Activated naive CD4-positive, alpha-beta T cell treated with anti-CD3 and anti-CD28 coated beads, Interleukin-2, amount 50 U/mL, for 72 hours (primary cell): ENCODE measurements at places on chromosomes 5 and 9.

GRCh38 chr5:118185018-118185417 is 803.3 kb downstream of the DTWD2 start:
- no peak for DNase-seq

GRCh38 chr9:120434532-120434931 is 145.4 kb downstream of the CDK5RAP2 start:
- no peak for DNase-seq

- no peak for DNase-seq
These were observed 211.0 kb upstream of the PANK3 start for GRCh38 chr5:168790002-168790635.

DNA sequence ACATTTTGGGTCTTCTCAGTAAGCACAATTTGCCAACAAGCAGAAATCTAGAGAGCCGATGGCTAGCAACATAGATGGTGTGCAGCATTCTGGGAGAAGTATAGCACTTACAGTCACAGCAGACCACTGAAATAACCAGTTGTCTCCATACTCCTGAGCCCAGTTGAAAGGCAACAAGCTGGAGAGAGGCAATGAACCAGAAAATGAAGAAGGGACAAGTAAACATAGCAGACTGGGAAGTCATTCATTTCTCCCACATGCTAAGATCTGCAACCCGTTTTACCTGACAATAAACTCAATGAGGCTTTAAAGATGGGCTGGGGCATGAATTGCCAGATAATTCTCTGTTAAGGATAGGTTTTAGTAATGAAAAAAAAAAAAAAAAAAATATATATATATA is 575.6 kb upstream of the GRAMD2B start:
- no peak for DNase-seq

DNA sequence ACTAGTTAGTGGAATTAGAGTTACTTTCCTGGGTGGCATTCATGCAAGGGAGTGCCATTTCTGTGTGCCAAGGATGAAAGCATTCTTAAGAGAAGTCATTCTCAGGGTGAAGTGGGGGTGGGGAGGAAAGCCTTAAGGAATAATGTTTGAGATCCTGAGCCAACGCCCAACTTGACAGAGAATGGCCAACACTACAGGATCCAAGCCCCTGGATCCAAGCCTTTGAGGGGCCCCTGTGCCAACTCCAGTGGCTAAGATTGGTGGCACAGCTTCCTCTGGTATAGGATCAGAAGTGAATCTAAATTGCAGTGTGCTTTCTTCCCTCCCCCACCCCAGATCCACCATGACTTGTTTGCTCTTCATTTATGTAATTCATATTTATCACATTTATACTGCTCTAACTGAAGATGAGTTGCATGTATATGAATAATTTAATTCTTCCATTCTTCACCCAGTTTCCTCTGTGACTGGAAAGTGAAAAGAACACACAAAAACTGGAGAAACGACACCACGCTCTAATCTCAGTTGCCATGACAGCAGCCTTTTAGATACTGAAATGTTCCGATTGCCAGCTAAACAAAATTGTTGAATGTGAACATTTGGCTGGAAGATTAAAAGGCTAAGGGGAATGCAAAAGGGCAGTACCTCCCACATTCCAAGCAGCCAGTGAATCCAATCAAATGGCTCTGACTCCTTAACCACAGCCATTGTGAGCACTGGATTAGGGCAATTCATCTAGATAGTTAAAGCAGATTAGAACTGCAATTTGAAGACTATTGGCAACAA is 4.5 kb downstream of the ZNF608 start:
- DNase-seq, result no peak

DNA sequence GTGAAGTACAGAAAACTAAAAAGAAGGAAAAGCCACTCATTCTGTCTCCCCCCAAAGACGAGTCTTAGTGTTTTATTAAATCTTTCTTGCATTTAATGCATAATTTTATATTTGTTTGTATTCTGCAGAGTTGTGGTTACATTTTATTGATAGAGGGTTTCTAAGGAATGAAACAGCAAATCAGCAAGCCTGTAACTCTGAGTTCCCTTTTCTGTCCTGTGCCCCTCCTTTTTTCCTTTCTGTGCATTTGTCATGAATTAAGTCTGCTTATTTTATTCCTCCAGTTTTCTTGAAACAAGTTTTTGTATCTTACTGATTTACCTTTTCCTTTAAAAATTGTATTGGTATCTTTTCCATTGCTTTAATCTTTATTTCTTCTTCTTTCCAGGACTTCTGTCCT is 132.8 kb downstream of the MUSK start:
- no peak for DNase-seq

DNA sequence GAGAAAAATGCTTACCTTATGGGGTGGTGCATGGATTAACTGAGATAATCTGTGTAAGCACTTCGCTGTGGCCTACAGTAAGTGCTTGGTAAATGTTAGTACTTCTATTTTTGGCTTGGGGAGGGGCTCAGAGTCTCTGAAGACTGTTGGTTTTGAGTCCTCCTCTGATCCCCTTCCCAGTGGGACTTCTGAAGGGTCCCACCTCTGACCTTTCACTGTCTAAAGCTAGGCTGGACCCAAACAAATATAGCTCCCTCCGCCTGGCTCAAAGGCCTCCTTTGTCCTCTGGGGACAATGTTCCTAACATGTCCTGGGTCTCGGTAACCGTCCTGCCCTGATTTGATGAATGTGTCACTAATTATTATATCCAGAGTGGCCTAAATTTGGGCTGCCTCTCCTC is 34.8 kb downstream of the CAMK2A start:
- DNase-seq, result no peak

- no peak for DNase-seq
These were observed 10.3 kb downstream of the RHOBTB3 start for GRCh38 chr5:95741458-95741857.

DNA sequence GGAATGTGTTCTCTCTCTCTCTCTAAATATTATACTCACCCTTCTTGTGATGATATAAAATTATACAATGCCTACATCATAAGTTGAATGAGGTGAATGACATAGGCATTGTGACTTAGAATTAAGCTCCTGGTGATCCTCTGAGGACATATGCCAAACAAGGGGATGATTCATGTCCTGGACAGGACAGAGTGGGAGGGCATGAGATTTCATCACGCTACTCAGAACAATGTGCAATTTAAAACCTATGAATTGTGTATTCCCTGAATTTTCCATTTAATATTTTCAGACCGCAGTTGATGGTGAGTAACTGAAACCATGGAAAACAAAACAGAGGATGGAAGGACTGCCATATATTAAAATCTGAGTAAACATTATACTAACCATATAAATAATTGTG is 782.2 kb upstream of the NUDT12 start:
- no peak for DNase-seq

DNA sequence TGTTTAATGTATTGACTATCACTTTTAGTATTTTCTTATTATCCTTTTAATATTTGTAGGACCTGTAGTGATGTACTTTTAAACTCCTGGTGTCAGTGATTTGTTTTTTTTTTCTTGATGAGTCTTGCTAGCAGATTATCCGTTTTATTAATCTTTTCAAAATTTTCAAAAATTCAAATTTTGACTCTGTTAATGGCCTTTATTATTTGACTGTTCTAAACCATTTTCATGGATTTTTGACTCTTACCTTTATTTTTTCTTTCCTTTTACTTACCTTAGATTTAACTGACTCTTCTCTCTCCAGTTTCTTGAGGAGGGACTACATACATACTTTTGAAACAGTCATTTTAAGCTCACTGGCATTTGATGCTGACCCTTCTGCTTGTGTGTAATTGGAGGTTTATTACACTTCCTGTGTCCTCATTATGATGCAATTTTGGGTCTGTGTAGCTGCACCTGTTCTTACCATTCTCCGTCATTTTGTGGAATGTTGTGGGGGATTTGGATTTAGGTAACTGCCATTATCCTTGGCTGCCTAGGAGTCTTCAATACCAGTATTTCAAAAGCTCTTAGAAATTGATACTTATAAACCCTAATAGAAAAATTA is 32.0 kb upstream of the EXOC3 start:
- DNase-seq, result no peak

DNA sequence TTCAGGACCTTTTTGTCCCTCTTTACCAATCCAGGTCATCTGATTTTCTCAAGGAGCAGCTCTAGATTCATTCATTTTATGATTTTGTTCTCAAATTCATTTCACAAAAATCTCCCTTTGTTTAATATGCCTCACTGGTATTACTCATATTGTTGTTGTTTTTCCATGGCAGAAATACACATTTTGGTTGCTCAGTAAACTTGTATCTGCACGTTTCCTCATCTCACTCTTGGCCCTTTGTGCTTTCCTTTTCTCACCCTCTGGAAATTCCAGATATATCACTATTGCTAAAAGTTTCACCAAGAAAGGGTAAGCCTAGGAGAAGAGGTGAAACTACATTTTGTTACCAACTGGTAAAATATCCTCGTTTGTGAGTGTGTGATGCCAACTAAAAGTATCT is 14.8 kb downstream of the ASPN start:
- no peak for DNase-seq

DNA sequence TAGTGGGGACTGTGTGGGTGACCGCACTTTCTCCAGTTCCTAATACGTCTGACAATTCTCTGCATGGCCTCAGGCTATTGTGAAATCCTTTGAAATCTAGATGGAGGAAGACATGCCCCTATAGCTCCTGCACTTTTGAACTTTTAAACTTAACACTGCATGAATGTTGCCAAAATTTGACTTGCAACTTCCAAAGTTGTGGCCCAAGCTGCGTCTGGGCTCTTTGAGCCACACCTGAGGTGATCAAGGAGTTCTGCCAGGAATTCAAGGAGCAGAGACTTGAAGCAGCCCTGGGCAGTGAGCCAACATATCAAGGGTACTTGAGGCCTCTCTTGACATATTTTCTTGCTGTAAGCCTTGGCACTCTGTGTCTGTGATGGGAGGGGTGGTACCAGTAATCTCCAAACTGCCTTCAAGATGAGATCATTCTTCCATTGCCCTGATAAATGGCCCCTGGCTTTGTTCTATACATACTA is 1336.1 kb upstream of the CDH9 start:
- no peak for DNase-seq

DNA sequence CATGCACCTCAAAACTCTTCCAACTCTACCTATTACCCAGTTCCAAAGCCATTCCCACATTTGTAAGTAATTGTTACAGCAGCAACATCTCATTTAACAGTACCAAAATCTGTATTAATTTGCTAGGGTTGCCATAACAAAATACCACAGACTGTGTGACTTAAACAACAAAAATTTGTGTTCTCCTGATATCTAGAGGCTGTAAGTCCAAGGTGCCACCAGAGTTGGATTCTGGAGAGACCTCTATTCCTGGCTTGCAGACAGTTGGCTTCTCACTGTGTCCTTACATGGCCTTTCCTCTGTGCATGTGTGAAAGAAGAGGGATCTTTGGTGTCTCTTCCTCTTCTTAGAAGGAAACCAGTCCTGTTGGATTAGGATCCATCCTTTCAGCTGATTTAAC is 203.8 kb upstream of the PIK3R1 start:
- DNase-seq, result no peak

DNA sequence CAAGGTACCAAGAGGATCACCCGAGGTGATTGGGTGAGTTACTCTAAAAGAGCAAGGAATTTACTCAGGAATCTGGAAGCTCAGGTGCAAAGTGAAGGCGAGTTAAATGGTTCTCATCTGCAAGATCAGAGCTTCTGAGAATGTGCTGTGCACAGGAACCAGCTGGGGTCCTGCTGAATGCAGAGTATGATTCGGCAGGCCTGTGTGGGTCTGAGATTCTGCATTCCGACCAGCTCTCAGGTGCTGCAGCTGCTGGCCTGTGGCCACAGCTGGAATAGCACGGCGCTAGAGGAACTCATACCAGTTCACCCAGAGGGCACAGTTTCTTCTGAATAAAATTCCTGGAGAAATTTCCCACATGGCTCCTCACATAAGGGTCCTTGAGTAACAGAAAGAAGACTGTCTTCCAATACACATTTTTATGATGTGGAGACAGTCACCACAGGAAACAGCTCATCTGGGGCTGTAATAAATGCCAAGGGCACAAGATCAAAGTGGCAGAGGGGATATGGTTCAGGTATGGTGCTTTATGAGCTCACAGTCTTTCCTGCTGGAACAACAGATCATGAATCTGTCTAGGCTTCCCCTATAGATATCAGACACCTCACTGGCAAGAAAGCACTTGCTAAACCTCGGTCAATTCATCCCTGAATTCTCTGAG is 83.9 kb downstream of the PTPN3 start:
- DNase-seq, result no peak

DNA sequence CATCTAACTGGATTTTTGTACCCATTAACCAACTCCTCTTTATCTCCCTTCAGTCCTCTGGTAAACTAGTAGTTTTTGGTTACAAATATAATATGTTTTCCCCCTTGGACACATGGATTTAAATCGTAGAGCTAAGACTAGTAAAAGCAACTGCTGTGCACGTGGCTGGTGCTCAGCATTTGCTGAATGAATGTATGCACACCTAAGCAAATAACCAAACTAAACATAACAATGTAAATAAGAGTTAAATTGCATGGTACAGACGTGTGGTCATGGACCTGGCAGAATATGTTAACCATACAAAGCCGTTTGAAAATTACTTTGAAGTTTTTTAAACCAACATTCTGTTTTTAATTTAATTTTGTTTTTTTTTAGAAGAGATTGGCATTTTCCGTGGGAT is 65.2 kb upstream of the FYB1 start:
- no peak for DNase-seq

- DNase-seq, result no peak
These were observed 804 bp downstream of the MED10 start for GRCh38 chr5:6377582-6377904.

GRCh38 chr5:16666883-16667398 is 50.1 kb upstream of the RETREG1 start:
- no peak for DNase-seq

- no peak for DNase-seq
These were observed 422.7 kb upstream of the PAPPA start for GRCh38 chr9:115730845-115731244.

DNA sequence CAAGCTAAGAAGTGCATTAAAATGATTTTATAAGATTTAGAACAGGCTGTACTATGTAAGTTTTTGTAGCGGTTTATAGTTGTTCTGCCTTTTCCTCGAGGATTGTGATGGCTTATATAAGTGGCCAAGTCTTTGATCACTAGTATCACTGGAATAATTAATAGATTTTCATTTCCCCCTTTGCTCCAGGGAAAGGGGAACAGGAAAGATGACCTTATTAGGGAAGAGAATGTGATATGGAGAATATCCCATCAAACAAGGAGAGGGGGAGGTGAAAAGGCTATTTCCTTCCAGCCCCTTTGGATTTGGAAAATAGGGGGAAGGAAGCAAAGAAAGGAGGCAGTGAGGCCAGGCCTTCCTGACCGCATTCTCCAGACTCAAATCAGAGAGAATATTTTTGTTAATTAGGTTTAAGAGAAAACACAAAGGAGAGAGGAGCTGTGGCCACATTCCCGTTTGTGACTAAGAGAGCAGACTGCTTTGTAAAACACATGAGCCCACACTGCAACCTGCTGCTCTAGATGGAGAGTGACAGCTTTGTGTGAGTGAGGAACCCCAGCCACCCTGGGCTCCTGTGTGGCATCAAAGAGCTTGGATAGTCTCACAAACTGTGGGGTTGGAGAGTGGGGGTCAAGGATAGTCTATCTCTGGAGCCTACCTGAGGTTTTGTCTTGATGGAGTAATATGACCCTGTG is 359.5 kb downstream of the DTWD2 start:
- DNase-seq, result no peak
